ENCODE measurements at places on chromosomes 4 and X.

- DNase-seq = no peak
These were observed 21.1 kb upstream of the STIM2 start for GRCh38 chr4:26839534-26839951.

GRCh38 chr4:15295421-15296162 is 132.2 kb upstream of the C1QTNF7 start:
- DNase-seq = no peak

DNA sequence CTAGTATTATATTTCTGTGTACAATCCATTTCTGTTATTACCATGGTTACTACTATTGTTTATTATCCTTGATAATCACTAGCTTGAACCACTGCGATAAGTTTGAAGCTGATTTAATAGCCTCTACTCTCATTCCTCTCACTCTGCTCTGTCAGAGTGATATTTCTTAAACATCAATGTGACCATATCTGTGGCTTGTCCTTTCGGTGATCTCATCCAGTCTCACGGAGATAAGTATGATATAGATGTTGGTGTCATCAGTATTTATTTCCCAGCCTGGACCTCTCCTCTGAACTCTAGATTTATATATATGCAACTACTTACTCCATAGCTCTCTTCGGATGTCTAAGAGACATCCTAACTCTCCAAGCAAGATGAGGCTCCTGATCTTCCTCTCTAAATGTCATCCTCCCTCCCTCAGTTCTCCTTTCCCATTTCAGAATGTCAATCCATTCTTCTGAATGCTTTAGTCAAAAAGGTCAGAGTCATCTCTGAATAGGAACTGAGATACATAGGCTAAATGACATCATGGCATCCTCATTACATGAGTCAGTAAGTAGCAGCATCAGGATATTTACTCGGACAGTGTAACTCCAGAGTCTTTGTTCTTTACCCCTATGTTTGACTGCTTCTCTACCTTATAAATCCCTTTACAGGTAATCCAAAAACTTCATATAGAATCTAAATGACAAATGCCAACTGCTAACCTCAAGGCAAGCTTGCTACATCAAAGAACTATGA is 129.5 kb downstream of the PACRGL start:
- DNase-seq = no peak

GRCh38 chrX:112254896-112255295 is 172.3 kb upstream of the TRPC5 start:
- DNase-seq = no peak

DNA sequence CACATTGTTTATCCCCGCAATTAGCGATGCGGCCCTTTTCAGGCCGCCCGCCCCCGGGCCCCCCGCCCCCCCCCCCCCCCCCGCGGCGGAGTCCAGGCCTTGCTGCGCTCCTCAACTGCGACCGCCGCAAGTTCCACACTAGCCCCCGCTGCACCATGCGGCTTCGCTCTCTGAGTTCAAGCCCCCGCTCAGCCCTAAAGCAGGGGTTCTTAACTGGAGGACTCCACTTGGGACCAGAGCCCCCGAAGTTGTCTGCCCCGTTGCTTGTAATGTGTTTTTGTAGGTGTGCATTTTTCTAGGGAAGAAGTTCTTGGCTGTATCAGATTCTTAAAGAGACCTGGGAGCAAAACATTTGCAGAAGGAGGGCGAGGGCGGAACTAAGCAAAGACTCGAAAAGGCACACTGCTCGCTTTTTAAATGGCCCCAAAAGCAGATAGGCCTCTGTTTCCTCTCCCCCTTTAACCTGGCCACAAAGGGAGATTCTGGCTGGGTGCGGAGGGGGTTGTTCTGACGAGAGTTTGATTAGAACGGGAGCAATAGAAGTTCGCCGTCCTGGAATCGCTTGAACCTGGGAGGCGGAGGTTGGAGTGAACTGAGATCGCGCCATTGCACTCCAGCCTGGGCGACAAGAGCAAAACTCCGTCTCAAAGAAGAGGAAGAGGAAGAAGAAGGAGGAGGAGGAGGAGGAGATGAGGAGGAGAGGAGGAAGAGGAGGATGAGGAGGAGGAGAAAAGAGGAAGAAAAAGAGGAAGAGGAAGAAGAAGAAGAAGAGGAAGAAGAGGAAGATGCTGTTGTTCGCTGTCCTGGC is 2.3 kb upstream of the MSX1 start:
- no peak for DNase-seq

DNA sequence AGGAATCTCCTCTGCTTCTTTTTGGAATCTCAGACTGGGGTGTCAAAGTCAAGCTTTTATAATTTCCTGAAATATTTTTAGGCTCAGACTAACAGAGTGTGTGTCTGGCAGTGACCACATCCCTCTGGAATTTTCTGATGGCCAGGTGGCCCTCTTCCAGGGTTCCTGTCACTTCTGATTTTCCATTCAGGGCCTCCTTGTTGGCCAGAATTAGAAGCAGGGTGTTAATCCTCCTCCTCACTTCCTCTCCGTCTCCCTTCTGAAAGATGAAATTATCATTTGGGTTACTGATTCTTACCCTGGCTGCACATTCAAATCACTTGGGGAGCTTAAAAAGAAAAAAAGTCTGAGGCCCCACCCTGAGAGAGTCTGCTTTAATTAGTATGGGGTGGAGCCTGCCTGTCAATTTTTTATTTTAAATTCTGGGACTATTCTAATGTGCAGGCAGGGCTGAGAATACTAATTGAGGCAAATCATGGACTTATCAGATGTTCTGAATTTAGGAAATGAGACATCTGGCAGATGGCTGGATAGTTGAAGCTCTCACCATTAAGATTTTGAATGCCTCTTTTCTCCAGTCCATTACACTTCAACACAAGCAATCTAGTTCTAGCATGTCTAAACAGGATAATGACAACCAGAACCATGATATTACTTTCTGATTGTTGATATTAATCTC is 43.2 kb downstream of the HAND2 start:
- DNase-seq = no peak

- DNase-seq = peak; percentile 55
These were observed 58.5 kb downstream of the TSC22D3 start for GRCh38 chrX:107716816-107717700.

GRCh38 chr4:39067451-39067850 is 5.4 kb downstream of the KLHL5 start:
- no peak for DNase-seq

GRCh38 chr4:6991771-6992557 is 51.2 kb upstream of the TADA2B start:
- no peak for DNase-seq

DNA sequence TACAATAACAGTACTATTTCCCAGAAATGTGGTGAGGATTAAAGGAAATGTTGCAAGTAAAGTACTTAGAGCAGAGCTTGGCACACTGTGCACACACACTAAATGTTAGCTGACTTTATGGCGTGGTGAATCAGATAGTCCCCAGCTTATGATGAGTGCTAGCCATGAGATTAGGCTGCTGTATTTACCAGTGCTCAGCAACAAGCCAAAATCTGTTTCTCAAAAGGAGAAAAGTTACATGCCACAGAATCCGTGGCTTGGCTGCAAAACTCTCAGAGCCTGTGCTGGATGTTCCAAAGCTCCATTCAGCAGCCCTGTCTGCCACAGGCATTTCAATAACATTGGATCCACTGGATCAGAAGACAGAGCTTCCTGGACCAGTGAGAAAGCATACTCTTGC is 12.8 kb upstream of the STBD1 start:
- DNase-seq = no peak

DNA sequence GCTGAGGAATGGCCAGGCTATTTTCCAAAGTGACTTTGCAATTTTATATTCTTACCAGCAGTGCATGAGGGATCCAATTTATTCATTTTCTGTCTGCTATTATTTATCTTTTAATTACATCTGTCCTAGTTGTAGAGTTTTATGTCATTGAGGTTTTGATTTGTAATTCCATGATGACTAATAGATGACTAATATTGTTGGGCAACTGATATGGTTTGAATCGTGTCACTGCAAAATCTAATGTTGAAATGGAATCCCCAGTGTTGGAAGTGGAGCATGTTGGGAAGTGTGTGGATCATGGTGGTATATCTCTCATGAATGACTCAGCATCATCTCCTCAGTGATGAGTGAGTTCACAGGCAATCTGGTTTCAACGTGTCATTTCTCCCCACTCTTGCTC is 201.5 kb downstream of the TBX22 start:
- no peak for DNase-seq

DNA sequence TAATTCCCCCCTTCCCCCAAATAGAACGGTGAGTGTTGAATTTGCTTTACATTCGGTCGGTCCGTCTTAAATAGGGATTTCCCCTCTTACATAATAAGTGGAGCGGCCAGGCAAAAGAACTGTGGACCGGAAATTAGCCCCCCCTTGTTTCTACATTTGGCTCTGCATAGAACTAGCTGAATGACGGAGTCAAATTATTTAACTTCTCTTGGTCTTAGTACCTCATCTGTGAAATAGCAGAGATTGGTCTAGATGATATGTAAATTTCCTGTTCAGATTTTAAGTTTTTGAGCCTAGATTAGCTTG is 1.3 kb downstream of the SPATA18 start:
- no peak for DNase-seq

DNA sequence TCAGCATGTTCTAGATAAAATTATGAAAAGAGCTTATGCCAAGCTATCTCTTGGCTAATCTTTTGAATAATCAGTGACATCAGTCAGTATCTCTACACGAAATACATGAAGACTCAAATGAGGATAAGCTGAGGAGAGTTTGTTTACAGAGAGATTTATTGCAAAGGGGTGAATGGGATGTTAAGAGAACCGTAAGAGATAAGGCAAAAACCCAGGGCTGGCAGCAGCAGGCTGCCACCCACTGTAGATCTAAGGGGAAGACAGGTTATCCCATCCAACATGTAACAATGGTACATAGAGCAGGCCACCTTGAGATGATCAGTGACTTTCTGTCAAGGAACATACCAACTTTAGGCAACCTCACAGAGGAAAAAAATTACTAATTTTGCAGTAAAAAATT is 432.1 kb upstream of the NR3C2 start:
- DNase-seq = no peak

DNA sequence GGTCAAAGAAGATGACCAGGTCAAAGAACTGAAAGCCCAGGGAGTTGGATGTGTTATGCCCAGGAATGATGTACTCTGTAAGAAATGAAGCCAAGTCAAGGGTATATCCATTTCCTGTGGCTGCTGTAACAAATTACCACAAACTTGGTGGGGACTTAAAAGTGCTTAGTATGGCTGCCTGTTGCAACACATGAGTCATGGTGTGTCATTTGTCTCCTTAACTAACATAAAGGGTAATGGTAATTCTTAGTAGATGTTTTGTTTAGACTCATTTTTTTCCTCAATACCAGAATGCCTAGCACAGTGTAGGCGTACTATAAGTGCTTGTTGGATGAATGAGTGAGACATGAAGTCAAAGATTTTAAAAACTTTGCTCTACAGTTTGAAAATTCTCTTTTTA is 45.7 kb downstream of the SYTL5 start:
- no peak for DNase-seq

DNA sequence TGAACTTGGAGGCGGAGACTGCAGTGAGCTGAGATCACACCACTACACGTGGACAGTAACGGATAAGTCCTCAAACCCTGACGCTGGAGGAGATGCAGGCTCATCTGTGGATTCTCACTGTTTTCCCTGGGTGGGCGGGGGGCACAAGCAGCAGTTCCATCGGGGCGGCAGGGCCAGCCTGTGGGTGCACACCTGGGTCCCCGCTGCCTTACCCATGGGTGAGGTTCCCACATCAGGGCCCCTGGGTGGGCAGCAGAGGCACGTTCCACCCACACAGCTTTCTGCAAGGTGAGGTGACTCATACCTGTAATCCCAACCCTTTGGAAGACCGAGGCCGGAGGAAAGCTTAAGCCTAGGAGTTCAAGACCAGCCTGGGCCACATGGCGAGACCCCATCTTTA is 56.6 kb upstream of the MXD4 start:
- DNase-seq = no peak

DNA sequence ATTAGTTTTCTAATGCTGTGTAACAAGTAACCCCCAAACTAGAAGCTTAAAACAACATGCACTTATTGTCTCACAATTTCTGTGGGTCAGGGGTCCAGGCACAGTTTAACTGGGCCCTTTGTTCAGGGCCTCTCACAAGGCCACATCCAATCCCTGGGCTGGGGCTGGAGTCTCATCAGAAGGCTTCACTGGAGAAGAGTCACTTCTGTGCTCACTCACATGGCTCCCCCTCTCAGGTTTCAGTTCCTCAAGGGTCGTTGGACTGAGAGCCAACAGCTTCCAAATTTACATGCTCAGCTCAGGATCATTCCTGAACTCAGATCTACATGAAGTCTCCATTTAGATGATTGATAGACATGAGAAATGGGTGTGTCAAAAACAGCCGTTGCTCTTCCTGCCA is 77.1 kb downstream of the EVC start:
- DNase-seq = no peak

DNA sequence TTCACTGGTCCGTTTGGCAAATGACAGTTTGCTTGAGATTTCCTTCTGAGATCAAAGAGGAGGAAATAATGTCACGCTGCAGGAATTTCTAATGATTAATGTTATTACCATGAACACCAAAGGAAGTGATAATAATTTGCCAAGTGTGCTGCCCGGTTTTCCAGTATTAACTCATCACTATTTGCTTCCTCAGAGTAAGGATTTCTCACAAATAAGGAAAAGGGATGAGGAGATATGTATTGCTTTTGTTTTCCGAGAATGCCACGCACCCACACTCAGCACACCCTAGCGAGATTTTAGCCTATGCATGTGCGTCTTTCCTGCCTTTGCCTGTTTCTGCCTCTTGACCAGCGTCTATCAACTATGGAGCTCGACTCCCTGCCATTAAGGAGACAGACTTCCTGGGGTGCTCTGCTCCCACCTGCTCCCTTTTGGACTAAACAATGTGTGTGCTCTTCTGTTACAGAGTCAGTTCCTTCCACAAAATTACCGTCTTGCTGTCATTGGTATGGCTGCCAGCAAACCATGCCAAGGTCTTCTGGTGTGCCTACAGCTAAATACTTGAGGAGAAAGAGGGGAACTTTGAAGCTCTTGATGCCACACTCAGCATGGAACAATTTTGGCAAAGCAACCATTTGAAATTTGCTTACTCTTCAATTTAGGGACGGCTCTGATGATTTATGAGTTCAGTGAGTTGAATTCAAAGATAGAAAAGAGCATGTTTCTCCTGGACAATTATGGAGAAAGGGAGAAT is 393.1 kb upstream of the ZFP42 start:
- no peak for DNase-seq

GRCh38 chr4:38455092-38455862 is 208.7 kb upstream of the KLF3 start:
- DNase-seq = no peak

DNA sequence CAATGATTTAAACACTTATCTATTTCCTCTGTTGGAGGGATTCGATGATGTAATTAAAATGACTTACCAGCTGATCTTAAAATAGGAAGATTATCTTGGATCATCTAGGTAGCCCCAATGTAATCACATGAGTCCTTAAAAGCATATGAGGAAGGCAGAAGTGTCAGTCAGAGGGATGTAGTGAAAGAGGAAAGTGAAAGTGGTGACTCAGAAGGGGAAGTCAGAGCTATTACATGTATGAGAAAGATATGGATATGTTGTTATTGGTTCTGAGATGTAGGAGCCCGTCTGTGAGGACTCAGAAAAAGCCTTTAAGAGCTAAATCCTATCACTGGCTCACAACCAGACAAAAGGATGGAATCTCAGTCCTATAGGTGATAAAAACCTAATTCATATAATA is 456.4 kb downstream of the DACH2 start:
- DNase-seq = no peak
